ENCODE measurements at places on chromosomes 7 and 10. TPM values are rescaled to one million over a fixed set of nuclear protein-coding genes. Genes with fewer than 3 reads are reported as not detected.

OR2A12 gene
- total RNA-seq: not detected

IFIT1B gene
- 4.9 TPM for total RNA-seq

DENND2A gene
- total RNA-seq: 24.9 TPM

CDHR1 gene
- total RNA-seq: 1.7 TPM

ZNF239 gene
- 5.6 TPM for total RNA-seq

AOAH gene
- 5.8 TPM for total RNA-seq

LIPN gene
- 8.2 TPM for total RNA-seq

CDH23 gene
- 6.3 TPM for total RNA-seq

DGKI gene
- 1.5 TPM for total RNA-seq

PTF1A gene
- total RNA-seq: not detected

PBLD gene
- 4.2 TPM for total RNA-seq

ACSM6 gene
- 4.5 TPM for total RNA-seq

SUPV3L1 gene
- 21.3 TPM for total RNA-seq

ZNF467 gene
- 3.6 TPM for total RNA-seq

ANKRD16 gene
- total RNA-seq: 6.8 TPM

GIMAP1 gene
- total RNA-seq: 1.3 TPM

All from skin of body (tissue), 3 donors.